Activated CD4-positive, CD25-positive, alpha-beta regulatory T cell treated with anti-CD3 and anti-CD28 coated beads, Interleukin-2, amount 50 U/mL, for 72 hours (primary cell): ENCODE measurements at places on chromosomes 4 and X.

DNA sequence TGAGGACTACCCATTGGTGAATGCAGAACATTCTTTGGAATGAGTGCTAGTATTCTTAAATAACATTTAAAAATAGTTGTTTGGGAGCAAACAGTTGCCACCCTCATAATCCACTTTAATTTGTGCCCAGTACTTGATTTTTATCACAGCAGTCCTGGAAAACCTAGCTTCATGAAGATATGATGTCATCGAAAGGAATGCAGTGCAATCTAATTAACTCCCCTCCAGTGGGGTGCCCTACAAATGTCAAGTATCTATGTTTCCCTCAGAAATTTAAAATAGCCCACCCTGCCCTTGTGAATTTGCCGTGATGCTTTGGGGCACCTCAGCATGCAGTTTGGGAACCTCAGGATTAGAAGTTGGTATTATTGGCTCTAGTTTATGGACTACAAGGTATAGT is 5.4 kb downstream of the RAB9A start:
- DNase-seq, result no peak

DNA sequence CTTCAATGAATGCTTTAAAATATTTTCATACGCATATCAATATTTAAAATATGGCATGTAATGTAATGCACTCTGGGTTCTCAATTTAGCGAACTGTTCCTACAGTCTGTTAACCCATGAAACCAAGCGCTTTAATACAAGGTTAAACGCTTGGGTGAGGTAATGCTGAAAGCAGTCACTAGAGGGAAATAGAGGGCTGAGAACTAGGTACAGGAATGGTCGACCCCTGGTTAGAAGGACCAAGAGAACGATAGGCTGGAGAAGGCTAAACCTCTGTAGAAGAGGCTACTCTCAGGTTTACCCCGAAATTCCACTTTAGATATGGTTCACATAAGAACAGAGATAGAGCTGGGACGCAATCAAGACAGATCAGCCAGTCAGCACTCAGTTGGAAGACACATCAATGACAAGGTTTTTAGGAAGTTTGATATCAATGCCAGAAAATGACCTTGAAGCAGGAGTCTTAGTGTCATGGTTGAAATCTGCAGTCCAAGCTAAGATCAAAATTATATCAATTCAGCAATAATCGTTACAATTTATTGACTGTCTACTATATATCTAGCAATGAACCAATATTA is 26.9 kb downstream of the ARSJ start:
- DNase-seq, result no peak

- no peak for DNase-seq
These were observed 1.8 kb downstream of the ZIC3 start for GRCh38 chrX:137567682-137568232.

DNA sequence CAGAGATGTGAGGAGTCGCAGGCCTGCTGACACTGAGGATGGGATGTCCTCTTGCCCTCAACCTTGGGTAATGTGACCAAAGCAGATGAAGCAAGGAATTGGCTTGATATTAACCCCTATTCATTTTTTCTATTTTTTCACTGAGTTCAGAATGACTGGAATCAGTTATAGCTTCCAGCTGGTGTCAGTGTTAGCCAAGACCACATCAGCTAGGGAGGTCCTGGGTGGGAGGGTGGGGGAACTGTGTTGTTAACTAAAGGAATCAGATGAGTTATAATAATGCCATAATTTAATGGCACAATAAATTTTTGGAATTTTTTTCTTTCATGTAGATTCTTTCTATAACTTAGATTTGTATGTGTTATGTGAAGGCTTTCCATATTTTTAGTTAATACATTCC is 91.9 kb downstream of the EGF start:
- DNase-seq, result no peak

GRCh38 chr4:90958256-90958895 is 831.2 kb downstream of the CCSER1 start:
- DNase-seq, result no peak

DNA sequence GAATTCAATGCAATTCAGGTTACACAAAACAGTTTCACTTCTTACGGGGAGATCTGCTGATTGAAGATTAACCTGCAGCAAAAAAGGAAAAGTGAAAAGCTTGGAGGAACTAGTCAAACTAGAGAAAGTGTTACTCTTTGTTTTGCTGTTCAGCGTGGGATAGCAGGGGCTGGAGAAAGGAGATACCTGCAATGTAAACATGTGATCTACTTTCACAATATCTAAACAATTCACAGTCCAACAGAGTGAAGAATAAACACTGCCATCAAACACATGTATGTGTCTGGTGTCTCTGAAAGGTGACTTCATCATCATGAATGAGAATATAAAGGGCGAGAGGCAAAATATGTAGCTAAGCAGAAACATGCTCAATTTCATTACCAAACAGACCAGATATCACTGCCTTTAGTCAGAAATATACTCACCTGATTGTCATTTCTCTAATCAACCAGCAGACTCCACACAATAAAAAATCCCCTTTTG is 26.4 kb downstream of the NIPAL1 start:
- DNase-seq, result no peak

DNA sequence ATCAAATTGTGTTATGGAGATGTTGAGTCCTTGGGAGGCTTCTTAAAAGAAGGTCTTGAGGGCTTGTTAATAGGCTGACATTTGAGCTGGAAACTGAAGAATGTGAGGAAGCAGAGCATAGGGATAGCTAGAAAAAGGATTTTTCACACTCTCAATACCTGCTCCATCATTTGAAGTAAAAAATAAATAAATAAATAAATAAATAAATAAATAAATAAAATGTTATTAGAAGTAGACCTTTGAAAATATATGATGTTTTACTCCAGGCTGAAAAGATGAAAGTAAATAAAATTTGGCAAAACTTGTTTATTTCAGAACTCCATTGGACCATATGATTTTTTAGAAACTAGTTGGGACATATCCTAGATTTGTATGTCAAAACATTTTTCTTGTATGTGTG is 1757.8 kb upstream of the TENM3 start:
- no peak for DNase-seq

DNA sequence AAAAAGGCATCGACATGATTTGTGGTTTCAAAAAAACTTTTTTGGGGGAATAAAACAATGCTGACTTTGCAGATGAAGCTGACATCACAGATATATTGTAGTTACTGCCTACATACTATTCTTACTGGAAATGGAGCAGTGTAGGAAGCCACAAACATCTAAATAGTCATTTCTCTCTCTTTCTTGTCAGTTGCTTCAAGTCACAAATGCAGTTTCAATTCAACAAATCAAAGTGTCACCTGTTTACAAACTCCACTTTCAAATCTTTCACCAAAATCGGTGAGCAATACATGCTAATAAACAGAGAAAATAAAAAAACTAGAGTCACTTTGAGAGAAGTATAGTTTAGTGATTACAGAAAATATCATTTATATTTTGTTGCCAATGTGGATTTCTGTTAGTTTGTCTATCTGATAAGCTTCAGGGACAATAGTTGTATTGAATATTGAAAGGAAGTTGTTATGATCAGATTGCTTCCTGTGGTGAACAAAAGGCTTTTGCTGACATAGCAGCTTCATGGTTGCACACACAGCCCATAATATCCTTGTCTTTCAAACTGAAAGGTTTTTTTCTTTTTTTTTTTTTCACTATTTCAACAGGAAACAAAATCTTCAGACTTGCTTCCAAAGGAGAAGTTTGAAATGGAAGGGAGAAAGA is 49.7 kb upstream of the PTPN13 start:
- DNase-seq, result no peak

DNA sequence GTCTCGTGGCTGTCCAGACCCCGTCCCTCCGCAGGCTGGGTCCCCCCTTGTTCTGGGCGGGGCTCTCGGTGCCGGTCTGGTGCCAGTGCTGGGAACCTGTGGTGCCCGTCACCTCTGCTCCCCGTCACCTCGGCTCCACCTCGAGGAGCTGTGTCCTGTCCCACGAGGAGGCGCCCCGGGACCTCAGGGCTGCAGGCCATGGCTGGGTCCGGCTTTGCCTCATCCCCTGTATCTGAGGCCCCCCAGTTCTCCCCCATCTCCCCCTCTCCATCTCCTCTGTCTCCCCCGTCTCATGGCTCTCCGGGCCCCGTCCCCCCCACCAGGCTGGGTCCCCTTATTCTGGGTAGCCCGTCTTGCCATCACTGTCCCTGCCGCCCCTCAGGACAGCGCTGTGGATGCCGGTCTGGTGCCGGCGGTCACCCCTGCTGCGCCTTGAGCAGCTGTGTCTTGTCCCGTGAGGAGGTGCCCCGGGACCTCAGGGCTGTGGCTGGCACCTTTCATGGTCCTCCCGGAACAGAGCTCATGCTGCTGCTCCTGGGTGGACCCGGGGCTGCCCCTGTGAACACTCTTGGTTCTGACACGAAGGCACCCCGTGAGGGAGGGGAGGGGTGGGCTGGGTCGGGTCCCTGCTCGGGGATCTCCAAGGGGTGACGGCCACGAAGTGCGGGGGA is 13.4 kb upstream of the GTPBP6 start:
- no peak for DNase-seq

DNA sequence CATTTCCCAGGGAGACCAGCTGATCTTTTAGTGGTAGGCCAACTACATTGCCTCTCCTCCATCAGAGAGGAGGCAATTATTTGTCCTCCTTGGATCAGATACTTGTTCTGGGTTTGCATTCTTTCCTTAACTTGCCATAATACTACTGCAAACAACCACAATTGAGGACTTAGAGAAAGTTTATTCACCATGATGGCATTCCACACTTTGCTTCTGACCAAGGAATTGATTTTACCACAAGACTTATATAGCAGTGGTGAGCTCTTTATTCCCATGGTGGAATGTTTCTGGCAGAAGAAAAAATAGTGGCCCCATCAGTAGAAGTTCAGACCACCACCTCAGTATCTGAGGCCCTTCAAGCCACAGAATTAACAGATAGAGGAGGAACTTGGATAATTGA is 123.9 kb upstream of the PPP3CA start:
- DNase-seq, result no peak

- DNase-seq, result no peak
These were observed 23.5 kb downstream of the IL1RAPL1 start for GRCh38 chrX:28610746-28611145.

DNA sequence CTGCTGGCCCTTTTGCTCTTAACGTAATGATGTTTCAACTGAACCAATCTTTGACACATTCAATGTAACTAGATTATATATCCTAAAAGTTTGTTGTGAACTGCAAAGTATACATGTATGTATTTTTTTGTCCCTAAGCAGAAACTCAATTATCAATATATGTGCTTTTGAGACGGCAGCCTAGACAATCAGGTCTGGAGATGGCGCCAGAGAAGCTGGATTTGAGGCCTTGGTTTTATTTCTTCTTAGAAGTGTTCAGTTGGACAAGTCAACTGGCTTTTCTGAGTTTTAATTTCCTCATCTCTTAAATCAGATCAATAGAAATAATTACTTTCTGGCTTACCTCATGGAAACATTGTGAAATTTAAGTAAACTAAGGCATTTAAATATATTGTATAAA is 62.5 kb downstream of the DCAF8L1 start:
- DNase-seq, result no peak

DNA sequence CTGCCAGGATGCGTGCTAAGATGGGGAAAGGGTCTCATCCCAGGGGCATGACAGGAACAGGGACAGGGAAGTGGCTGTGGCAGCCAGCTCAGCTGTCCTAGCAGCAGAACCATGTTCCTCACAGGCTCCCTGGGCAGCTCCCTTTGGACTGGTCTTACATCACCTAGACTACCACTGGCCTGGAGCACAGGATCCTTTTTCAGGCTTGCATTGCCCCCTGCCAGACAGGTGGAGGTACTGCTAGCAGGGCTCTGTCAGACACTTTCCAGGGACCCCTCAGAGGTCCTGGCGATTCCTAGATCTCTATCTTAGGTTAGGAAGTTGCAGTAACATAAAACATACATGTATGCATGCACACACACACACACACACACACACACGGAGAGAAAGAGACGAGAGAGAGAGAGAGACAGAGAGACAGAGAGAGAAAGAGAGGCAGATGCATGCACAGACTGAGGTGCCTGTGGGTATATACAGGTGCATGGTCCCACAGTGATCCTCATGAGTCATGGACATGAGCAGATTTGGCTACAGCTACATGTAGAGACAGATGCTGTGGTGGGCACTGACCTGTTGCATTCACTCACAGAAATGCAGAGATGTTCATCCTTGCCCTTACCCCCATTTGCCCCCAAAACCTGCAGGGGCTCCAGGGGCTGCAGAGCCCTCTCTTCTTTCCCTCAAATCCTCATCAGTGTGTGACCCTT is 63.6 kb downstream of the STARD8 start:
- DNase-seq, result no peak

- DNase-seq, result no peak
These were observed 481.7 kb upstream of the NR3C2 start for GRCh38 chr4:148923881-148924280.

DNA sequence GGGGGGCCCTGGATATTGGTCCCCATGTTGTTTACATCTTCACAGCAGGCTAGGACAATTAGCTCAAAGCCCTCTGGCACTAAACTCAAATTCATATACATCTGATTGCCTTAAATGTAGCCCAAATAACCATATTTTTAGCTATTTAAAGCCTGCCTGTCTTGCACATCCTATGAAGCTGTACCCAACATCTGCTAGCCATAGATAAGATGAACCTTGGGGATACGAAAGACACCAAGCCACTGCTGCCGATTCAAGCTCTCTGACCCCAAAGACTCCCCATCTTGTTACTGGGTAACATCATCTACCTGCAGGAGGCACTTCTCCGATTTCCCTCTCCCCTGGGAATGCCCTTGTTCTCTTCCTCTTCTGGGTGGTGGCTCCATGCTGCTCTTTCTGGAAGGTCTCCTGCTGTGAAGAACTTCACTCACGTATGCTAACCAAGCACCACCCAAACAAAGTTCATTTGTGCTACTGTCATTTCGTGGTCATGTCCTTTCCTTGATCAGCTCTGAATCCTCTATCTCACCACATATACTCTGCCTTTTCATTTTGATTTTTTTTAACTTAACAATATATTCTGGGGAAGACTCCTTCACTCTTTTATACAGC is 107.7 kb upstream of the ATXN3L start:
- no peak for DNase-seq

GRCh38 chr4:128776794-128777216 is 32.7 kb upstream of the JADE1 start:
- DNase-seq, result no peak

DNA sequence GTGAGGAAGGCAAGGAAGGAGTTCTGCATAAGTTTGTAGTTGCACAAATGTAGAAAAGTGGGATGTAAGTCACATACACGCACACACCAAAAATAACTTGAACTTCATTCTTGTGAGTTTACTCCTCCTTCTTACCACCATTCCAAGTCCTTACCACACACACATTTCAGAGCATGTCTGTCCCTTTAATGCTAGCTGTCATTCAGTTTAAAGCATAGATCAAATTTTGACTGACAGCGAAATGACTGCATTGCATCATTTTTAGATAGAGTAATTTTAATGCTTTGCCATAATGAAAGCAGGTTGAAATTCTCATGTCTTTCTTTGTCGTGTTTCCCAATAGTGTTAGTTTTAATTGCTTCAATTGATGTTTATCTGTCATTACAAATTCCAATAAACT is 629.6 kb upstream of the HTR2C start:
- no peak for DNase-seq

GRCh38 chr4:108628411-108628810 is 8.0 kb downstream of the RPL34 start:
- no peak for DNase-seq
